ENCODE measurements at places on chromosomes 1 and 21.

DNA sequence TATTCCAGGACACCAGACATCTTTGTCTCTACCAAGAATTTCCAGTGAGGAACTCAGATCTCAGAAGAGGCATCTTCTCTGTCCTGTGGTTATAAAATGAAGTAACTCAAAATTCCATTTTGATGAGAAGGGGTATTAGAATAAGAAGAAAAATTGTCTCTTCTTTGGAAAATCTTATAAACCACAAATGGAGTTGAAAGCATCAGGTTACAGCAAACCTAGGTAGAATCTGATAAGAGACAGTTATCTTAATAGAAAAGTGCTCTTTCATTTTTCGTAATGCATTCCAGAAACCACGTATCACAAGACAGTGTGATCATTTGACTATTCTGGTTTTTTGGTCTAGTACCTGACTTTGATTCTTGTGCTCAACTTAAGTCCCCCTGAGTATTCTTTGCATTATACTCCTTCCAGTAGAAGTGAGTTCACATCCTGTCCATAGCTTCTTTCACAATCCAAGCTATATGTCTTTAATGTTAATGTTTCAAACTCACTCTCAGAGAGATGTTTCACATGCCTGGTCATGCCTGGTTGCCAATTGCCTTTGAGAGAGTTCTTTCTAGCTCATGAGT, 120.9 kb upstream of the PRDX6 start:
- DNase-seq: no peak

- DNase-seq: no peak
These were observed 277.3 kb upstream of the FMN2 start for GRCh38 chr1:239814306-239814881.

- DNase-seq: no peak
These were observed 21.1 kb downstream of the KPNA6 start for GRCh38 chr1:32128964-32129363.

GRCh38 chr1:16181887-16182719, 26.2 kb upstream of the EPHA2 start:
- DNase-seq: peak; percentile 86

GRCh38 chr1:96073100-96073499, 648.5 kb upstream of the PTBP2 start:
- no peak for DNase-seq

- no peak for DNase-seq
These were observed 37.7 kb downstream of the COQ8A start for GRCh38 chr1:226977643-226978431.

DNA sequence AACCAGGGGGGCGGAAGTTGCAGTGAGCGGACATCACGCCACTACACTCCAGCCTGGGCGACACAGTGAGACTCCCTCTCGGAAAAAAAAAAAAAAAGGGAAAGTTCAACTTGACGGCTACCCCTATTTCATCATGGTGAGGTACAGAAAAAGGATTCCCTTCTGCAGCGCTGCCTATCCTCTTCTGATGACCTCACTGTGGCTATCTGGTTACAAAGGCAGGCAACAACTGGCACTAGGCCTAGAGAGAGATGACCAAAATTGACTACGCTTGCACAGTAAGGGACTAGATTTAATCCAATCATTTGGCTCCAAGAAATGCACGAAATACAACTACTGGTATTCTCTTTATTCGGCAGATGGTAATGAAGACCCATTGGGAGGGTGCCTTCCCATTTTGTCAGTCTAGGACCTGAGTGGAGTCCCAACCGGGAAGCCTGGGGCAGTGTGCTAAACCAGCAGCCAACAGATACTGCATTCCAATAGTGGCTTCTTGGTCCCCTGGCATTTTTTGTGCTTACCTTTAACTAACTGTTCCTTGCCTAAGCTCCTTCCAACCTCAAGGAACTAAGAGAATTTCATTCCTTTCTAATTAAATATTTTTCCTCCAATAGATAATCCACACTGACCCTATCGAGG, 36.6 kb downstream of the ITPKB start:
- peak; percentile 66 for DNase-seq

DNA sequence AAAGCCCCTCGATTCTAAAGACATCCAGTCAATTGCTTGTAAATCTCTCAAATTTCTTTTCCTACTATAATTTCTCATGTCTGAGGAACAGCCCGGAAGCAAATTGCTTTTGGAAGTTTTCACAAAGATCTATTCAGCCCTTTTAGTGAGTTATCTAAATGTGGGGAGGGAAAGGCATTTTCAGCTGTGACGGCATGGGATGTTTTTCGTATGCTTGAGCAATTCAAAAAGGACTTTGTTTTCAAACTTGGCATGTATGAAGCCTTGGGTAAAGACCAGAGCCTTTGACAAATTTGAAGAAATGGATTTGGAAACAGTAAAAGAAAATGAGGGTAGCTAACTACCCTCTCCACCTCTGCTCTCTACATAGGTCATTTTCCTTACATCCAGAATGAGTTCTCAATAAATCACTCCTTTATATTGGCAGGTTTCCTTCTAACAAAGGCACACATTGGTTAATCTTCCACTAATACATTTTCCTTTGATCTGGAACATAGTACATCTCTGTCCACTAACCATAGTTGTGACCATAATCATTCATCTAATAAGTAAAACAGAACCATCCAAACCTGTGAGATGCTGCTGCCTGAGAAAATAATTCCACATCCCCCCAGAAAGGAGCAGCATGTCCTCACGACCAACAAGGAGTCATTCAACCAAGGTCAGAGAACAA, 66.1 kb upstream of the ADAM30 start:
- DNase-seq: no peak

DNA sequence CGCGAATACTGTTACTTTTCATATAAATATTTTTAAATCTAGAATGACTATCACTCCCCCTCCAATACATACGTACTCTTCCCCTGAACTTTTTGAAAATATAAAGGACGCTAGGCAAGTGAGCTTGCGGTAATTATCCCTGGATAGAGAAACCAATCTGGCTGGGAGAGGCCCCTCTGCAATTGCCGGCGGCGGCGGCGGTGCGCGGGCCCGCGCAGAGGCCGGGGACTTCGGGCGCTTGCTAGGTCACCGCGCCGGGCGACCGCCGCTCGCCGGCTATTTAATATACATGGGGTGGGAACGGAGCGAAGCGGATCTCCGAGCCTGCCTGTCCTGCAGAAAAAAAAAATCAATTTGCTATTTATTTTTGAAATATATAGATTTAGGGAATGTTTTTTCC, 416.3 kb upstream of the ESRRG start:
- DNase-seq: no peak

DNA sequence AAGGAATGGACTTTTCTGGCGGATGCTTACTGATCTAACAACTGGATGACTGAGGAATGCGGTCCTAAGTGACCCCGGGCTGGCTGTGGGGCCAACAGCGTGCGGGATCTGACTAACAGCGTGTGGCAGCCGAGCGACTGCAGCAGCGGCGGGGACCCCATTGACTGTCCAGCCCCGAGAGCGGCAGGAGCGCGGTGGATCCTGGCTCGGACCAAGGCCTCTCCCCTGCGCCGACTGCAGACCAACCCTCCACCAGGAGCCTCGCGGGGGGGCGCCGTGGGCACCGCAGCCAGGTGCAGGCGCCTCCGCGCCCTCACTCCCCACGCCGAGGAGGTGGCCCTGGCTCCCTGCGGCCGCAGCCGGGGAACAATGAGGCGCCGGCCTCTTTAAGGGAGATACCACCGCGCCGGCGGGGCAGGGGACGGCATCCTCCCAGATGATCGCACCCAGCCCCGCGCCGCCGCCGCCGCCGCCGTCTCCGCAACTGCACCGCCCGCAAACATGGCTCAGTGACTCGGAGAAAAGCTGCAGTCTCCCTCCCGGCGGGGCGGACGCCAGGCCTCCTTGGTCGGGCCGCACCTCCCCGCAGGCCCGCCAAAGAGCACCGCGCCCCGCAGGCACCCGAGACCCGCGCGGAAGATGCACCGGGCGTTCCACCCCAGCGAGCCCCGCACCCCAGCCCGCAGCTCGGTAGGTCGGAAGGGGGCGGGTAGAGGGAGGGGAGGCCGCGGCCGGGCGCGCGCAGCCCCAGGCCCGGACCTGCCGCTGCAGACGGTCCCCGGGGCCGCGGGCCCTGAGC, 694 bp upstream of the PDIK1L start:
- peak; percentile 71 for DNase-seq

GRCh38 chr1:2352341-2352896, 38.9 kb downstream of the MORN1 start:
- no peak for DNase-seq

GRCh38 chr1:57599236-57599994, 175.6 kb upstream of the DAB1 start:
- peak; percentile 32 for DNase-seq

DNA sequence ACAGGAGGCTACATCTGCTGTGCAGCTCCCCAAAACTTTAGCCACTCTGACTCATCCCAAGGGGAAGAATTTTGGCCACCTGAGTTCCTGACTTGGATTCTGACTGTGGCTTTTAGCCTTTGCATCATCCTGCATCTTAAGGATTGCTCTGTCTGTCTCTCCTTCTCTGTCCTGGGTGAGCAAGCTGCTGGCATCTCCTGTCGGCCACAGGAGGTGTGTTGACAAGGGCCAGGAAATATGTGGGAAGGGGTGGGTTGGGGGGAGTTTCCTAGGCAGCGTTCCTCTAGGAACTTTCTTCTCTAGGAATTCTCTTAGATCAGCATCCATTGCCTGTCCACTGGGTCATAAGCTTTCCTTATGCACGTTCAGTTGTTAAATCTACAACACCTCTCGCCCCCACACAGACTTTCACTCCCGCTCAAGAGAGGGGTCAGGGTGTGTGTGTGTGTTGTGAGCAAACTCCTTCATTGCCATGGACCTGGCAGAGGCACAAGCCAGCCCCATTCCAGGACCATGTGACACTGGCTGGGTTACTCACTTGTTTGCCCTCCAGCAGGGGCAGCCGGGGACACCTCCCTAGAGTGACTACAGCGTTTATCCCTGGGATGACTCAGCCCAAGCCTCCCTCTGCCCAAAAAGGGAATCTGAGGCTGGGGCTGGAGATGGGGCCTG, 145.0 kb upstream of the DUSP10 start:
- no peak for DNase-seq

DNA sequence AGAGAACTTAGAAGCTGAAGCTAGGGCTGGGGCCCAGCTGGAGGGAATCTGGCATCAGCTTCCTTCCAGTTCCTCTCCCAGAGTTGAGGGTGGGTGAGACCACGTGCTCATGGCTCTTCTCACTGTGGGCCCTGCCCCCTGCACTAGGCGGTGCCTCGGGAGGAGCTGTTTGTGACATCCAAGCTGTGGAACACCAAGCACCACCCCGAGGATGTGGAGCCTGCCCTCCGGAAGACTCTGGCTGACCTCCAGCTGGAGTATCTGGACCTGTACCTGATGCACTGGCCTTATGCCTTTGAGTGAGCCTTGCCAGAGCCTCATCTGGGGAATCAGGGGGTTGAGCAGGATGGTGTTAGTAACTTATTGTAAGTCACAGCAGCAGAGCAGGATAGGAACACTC, 16.1 kb downstream of the AKR1A1 start:
- no peak for DNase-seq

GRCh38 chr1:226220473-226221189, 2.8 kb upstream of the MIXL1 start:
- DNase-seq: no peak

DNA sequence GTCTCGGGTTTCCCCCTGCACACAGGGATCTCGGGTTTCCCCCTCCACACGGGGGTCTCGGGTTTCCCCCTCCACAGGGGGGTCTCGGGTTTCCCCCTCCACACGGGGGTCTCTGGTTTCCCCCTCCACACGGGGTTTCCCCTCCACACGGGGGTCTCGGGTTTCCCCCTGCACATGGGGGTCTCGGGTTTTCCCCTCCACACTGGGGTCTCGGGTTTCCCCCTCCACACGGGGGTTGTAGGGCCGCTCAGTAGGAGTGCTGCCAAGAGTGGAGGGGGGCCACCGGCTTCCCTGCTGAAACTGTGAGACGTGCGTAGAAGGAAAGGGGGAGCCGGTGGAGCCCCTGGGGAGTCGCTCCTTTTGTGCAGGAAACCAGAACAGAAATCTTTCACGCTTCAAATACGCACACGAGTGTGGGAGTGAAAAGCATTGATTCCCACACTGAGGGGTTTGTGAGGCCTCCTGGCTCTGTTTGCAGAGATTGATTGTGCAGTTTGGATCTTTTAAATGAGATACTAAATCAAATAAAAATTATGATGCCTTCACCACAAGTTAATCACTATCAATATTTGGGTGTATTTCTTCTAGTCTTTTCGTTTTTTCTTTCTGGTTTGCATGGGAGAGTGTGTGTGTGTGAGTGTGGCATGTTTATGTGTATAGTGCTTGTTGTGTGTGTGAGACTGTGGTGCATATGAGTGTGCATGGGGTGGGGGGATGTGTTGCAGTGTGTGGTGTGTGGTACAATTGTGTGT, 54.3 kb upstream of the TRAPPC10 start:
- no peak for DNase-seq

- DNase-seq: no peak
These were observed 11.0 kb downstream of the CNTN2 start for GRCh38 chr1:205054013-205054412.

- no peak for DNase-seq
These were observed 564 bp downstream of the CTPS1 start for GRCh38 chr1:40980068-40980452.

GRCh38 chr1:202815120-202815519, 4.4 kb downstream of the PCAT6 start:
- no peak for DNase-seq

GRCh38 chr1:60444680-60445079, 371.1 kb upstream of the C1orf87 start:
- no peak for DNase-seq

DNA sequence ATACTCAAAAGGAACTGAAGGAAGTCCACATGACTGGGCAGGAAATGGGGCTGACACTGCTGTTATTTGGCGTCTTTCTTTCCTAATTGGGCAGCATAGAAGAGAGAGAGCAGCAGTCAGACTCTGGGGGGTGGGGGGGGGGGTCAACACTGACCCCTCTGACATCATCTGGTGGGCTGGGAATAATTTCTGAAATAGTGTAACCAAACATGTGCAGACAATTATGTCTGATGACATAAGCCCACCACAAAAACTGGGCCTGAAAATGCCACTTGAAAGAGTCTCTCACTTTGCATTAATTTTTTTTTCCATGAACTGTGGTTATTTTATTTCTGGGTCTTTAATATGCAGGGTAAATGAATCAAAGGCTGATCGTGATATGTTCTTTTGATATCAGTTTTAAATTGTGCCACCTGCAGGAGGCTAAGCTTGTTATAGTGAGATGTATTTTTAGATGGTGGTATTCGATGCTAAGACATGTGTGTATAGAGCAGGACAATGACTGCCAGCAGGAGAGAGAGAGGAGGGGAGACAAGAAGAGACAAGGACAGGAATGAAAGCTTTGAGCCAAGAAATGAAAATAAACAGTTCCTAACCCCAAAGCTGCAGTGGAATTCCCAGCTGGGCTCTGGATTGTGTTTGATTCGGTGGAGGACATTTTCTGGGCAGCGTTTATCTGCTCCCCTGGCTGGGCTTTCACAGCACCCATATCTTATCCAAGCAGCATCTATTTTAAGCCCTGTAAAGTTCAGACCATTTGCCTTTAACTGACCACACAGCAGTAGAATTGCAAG, 264.7 kb downstream of the PBX1 start:
- no peak for DNase-seq

DNA sequence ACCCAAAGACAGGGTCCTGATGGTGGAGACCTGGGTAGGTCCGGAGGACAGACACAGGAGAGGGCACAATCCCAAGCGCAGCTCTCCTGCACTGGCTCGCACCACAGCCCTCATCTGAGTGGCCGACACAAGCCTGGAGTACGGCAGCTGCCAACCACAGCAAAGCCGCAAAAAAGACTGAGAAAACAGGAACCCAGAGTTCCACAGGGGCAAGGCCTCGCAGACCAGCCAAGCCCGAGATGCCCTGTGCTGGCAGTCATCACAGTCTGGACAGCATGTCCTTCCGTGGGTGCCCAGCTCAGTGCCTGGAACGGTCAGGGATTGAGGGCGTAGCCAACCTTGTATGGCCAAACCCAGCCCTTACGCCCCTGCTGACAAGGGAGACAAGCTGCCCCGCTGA, 11.4 kb downstream of the ZBTB48 start:
- no peak for DNase-seq
